Stomach (tissue), 19 donors: ENCODE measurements at places on chromosomes 2 and 18. TPM values are rescaled to one million over a fixed set of nuclear protein-coding genes. Genes with fewer than 3 reads are reported as not detected.
A peak's percentile ranks its signal among the peaks of the same experiment; 100 is the strongest.

The PMAIP1 gene
- 3.1 TPM for total RNA-seq

- DNase-seq, result no peak
Measured at GRCh38 chr2:76870011-76870410, 652.2 kb downstream of the LRRTM4 start.

GRCh38 chr2:128413014-128413717 lies 94.5 kb upstream of the HS6ST1 start:
- peak; percentile 9 for DNase-seq

- DNase-seq, result peak; percentile 26
Measured at GRCh38 chr2:165268754-165269153, 29.5 kb downstream of the SCN2A start.

DNA sequence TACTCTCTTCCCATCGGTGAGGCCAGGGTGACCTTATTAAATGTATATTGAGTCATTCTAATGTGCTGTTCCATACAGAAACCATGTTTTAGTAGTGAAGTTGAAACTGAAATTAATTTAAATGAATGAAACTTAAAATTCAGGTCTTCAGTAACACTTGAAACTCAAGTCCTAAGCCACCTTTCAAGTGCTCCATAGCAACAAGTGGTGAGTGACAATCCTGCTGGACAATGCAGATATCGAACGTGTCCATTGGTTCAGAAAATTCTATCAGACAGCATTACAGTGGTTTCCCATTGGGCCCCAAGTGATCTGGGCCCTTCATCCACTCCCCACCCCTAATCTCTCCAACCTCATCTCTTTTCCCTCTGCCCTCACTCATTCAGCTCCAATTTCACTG lies 48.7 kb downstream of the HNMT start:
- DNase-seq, result no peak

DNA sequence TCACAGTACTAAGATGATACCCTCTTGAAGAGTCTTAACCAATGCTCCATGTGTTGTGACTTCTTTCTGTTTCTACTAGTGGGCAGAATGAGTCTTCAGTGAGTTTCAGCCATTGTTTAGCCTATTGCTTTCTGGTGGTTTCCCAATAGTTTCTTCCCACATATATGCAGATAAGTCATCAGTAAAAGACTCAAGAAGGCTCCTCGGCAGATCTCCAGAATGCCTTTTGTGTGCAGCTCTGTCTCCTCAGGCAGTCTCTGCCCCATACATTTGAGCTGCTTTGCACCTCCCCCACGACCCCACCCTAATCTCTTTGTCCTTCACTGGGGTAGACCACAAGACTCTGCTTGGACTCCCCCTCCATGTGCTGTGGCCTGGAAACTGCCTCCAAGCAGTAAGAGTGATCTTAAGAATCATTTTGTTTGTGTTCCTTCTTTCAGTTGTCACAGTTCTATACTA lies 71.6 kb upstream of the CHRNA1 start:
- no peak for DNase-seq

DNA sequence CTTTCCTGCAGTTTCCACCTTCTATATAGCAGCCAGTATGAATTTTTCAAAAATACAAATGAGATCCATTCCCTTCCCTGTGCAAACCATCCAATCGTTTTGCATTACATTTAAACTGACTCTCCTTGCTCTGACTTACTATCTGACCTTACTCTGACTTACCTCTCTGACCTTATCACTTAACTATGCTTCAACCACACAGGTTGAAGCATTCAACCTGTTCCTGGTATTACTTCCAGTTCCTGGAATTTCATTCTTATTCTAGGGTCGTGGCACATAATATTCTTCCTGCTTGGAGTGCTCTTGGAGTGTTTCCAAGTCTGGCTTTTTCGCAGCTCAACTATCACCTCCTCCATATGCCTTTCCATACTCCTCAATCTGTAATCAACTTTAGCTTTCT lies 850.6 kb upstream of the CHAC2 start:
- no peak for DNase-seq

GRCh38 chr2:235894839-235895238 lies 273.3 kb downstream of the GBX2 start:
- DNase-seq, result no peak

The SERPINB8 gene
- total RNA-seq, result 12.5 TPM

The NT5C1B gene
- total RNA-seq, result not detected

DNA sequence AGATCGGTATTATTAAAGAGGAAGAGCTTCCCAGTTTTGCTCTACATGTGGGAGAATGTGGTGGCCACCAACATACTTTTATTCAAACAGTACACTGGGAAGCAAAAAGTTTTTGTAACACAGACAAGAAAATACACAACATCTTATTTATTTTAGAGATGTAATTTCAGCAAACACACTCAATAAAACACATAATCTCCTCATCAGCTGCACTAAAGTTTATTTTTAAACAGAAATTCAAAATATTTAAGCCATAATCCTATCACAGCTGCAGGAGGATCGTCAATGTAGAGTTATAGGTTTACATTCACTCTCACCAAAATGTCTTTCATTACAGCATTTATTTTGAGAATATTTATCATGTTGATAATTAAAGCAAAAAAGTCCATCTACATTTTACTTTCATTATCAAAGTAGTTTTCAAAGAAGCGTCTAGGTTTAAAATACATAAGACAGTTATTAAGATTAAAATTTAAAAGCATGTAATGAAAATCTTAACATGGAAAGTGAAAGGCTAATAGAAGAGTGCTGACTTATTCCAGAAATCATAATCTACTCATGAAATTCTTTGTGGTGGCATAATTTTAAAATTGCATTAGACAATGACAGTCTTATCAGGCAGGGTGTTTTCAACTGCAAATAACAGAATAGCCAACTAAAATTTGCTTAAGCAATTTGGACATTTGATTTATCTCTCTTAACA lies 61.0 kb downstream of the ANKRD44 start:
- DNase-seq, result no peak

DNA sequence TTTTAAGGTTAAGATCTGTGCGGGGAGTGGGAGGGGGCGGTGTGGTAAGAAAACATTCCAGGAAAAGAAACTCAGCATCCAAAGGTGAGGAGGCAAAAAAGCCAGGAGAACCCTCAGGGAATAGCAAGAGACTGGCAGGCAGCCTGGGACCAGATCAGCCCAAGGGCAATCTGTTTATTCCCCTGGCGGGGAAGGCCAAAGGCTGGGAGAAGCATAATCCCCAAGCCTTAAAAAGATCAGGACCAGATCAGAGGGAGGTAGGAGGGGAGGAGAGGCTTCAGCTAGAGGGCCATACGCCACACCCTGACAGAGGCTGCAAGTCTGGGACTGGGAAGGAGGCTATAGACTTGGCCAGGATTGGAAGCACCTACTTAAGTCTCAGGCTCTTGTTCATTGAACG lies 163.0 kb upstream of the PXDN start:
- DNase-seq, result no peak

DNA sequence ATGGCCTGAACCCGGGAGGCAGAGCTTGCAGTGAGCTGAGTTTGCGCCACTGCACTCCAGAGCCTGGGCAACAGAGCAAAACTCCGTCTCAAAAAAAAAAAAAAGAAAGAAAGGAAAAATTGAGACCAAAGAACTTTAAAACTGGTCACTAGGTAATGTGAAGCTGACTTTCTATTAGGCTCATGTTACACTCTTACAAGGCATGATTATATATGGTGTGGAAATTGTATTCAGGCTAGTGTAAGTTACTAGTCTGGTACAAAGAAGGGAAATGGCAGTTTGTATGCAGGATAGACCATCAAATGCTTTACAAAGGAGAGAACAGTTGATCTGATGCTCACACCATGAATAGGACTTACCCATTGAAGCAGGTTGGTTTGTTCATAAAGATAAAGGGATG lies 35.4 kb upstream of the ARMC9 start:
- DNase-seq, result no peak

- no peak for DNase-seq
Measured at GRCh38 chr2:96921561-96922319, 51.9 kb upstream of the SEMA4C start.

- DNase-seq, result no peak
Measured at GRCh38 chr2:138475277-138475776, 26.2 kb upstream of the SPOPL start.

The LRP1B gene
- 0.45 TPM for total RNA-seq

DNA sequence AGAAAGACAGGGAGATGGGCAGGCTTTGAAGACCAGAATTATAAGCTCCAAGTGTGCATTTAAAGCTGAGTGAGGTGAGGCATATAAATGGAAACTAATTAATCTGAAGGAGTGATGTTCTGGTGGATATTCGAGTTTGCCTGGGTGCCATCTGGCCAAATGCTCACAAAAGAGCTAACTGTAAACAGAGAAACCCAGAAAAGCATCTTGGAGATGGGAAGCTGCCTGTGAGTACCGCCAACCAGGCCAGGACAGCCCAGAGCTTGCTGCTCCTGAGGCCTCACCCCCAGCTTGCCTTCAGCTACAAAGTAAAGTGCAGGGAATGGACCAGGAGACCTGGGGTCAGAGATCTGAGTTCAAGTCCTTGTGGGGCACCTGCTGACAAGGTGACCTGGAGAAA lies 446.1 kb upstream of the MYT1L start:
- no peak for DNase-seq

DNA sequence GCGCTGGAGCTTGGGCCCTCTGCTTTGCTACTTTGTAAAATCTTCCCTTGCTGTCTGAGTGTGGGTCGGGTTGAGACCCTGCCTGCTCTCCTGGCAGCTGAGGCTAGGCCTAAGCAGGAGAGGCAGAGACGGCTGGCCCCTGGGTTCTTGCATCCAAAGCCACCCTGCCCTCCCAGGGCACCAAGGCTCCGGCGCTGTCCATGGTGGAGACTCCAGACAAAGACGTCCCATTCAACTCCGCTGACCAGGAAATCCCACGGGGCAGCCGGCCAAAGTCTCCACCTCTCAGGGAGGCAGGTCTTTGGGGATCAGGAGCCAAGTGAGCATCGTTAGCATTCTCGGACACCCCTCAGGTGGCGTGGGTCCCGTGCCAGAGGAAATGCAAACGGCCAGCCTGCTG lies 2.6 kb upstream of the PRLH start:
- DNase-seq, result no peak

The IHH gene
- 13.4 TPM for total RNA-seq

DNA sequence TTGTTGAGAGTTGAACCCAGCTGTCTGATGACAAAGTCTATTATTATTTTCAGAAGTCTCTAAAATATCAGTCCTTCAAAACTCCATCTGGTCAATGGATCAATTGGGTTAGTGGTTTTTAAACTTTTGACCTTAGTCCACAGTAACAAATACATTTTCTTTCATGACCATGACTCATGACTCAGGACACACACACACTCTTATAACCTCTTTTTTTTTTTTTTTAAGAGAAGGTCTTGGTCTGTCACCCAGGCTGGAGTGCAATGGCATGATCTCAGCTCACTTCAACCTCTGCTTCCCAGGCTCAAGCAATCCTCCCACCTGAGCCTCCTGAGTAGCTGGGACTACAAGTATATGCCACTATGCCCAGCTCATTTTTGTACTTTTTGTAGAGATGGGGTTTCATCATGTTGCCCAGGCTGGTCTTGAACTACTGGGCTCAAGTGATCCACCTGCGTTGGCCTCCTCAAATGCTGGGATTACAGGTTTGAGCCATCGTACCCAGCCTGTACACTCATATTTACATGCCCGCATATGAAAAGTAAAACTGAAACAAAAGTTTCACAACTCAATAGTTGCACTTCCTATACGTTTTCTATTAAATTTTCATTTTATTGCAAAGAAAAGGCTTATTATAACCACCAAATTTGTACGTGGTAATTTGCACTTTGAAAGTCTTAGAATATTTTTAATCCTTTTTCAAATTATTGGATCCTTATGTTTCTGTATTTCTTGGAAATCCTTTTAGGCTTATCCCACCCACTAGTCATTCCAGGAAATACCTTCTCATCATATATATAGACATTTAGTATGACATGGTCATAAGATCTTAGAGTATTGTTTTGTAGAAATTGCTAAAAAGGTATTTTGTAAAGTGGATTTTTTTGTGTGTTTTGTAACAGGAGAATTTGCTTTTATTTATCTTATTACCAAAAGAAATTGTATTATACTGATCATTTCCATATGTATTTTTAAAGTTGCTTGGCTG lies 199.0 kb downstream of the LPIN1 start:
- no peak for DNase-seq

GRCh38 chr2:209556354-209556961 lies 132.6 kb downstream of the MAP2 start:
- peak; percentile 67 for DNase-seq

The IL36B gene
- not detected for total RNA-seq

DNA sequence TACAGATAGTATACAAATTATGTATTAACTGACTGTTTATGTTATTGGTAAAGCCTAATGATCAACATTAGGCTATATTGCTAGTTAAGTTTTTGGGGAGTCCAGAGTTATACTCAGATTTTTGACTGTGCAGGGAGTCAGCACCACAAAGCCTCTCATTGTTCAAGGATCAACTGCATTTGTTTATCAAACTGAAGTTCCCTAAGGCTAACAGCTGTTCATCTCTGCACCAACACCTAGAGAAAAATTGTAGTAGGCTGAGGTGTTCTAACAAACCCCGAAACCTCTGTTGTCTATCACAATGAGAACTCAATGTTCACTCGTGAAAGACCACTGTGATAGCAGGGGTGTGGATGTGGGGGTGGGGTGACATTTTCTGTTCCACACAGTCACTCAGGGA lies 97.7 kb downstream of the HNMT start:
- no peak for DNase-seq

The PGAP1 gene
- 23.3 TPM for total RNA-seq

DNA sequence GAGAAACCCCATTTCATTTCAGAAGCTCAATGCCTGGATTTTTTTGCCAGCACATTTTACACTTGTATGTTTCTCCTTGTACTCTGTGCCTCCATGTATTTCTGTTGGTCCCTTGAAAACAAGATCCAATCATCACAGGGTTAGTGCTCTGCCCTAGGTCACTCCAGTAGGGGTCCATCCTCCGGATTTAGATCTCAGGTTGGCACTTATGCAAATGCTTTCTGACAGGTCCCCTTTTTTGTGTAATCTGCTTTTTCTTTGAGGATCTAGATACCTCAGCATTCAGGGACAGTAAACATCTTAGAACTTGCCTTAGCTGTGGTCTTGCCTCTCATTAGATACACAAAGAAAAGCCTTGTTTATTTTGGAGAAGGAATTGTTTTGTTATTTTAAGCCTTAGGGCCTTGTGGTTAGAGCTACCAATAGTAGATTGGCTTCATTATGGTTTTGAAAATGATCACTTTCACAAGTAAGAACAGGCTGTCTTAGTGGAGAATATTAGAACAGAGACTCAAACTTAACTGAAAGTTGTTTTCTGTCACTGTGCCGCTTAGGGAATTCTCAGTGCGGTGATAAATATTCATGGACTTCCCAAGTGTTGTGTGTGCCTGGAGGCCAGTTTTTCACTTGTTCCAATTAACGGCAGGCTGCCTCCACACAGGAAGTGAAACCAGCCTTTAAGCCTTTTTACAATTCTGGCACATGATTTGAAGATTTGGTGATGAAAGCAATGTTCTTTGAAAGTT lies 7.8 kb downstream of the MERTK start:
- DNase-seq, result peak; percentile 50

The LIMS1 gene
- 35.2 TPM for total RNA-seq

GRCh38 chr2:239830121-239831000 lies 194.8 kb downstream of the NDUFA10 start:
- DNase-seq, result peak; percentile 24

DNA sequence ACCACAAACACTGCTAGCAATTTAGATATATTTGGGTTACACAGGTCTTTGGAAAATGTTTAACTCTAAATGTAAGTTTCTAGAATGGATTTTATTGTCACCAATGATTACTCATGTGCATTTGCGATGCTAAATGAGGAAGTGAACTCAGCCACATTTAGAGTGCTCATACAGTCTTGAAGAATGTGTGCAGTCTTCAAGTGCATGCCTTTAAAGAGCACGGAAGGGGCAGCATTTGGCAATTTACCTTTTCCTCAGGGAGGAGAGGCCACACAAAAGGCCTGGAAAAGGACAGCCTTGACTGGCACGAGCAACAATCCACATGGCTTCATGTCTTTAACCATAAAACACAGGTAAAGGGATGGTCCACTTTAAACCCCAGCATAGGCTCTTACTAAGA lies 78.5 kb upstream of the STK17B start:
- DNase-seq, result no peak
